ENCODE measurements at places on chromosomes 7 and 10. TPM values are rescaled to one million over a fixed set of nuclear protein-coding genes. Genes with fewer than 3 reads are reported as not detected.

The NXPH1 gene
- total RNA-seq = not detected

The IFIT1B gene
- total RNA-seq = not detected

The SEMA3D gene
- total RNA-seq = 0.19 TPM

The CAMK2B gene
- 4.5 TPM for total RNA-seq

The CUZD1 gene
- not detected for total RNA-seq

The AQP1 gene
- total RNA-seq = 14.2 TPM

The KDM7A gene
- total RNA-seq = 9.4 TPM

The CC2D2B gene
- 0.10 TPM for total RNA-seq

The CDC14C gene
- total RNA-seq = not detected

The HOXA10 gene
- total RNA-seq = not detected

The ARL5B gene
- 7.9 TPM for total RNA-seq

DNA sequence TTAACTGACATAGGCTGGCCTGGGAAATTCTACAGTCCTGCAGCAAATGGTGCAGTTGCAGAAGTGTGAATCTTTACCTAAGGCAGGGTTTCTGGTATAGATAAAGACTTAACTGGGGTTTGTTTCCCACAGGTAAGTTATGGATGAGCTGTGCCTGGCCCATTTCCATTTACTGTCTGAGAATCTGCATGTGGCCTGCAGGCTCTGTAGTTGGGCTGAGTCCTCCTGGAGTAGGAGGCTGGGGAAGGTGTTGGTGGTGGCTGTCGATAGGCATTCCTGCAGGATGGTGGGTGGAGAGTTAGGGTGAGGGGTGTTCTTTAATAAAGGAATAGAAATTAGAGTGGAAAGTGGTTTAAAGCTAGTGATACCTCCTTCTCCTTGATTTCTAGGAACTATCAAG is 193.5 kb downstream of the AUTS2 start:
- H3K27me3 ChIP-seq = no peaks in the 10 kb centered on the region
- H3K36me3 ChIP-seq = no peaks in the 10 kb centered on the region
- no peak for DNase-seq
- H3K27ac ChIP-seq = no peak overlapping the region
- no peaks in the 10 kb centered on the region for H3K4me1 ChIP-seq
- H3K4me3 ChIP-seq = no peak overlapping the region

GRCh38 chr10:112619556-112619955 is 172.5 kb downstream of the VTI1A start:
- no peak for DNase-seq
- H3K27me3 ChIP-seq = no peaks in the 10 kb centered on the region
- H3K27ac ChIP-seq = no peak overlapping the region
- H3K4me1 ChIP-seq = no peaks in the 10 kb centered on the region
- H3K36me3 ChIP-seq = no peaks in the 10 kb centered on the region

DNA sequence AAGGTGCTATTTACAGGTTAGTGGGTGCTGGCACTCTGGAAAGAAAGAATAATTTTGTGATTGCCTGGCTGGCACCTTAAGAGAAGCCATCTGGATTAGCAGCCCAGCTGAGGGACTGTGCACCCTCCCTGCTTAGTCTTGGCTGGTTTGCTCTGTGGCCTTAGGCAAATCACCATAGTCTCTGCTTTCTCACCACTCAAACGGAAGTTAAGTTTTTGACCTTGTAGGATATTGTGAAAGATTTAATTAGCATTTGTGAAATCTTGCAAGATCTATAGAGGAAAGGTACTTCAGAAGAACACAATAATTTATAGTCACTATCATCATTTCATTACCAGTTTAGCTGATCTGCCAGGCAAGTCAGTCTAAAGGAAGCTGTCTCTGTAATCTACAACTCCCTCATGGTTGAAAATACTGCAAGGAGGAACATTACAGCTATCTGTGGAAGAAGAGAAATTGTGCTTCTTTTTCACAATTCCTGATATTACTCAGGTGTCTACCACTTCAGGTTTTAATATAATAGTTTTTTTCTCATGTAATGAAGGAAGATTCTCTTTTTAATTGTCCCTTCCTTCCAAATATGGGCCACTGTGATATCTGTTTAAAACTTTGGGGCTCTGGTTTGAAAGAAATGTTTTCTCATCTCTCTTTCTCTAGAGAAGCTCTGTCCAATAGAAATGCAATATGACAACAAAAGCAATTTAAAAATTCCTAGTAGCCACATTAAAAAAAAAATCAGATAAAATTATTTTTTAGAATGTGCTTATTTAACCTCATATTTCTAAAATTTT is 219.6 kb downstream of the PTEN start:
- peaks cover 55% of the 10 kb centered on the region for H3K4me1 ChIP-seq
- no peak overlapping the region for H3K27ac ChIP-seq
- H3K36me3 ChIP-seq = no peaks in the 10 kb centered on the region

DNA sequence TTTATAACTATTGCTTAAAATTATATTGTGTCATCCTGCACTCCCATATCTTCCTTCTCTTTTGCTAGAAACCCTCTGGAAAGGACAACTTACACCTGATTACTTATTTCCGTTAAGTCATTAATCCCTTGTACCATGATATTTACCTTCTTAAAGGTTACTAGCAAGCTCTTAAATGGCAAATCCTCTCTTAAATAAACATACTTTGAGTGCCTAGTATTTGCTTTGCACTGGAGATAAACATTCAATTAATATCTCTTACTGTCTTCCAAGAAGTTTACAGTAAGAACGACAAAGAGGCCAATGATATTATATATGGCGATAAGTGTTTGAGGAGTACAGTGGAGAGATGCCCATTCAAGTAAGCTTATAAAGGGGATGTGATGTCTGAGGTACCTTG is 278.3 kb downstream of the HGF start:
- no peak overlapping the region for H3K27ac ChIP-seq
- H3K27me3 ChIP-seq = no peaks in the 10 kb centered on the region
- no peak overlapping the region for H3K4me3 ChIP-seq

DNA sequence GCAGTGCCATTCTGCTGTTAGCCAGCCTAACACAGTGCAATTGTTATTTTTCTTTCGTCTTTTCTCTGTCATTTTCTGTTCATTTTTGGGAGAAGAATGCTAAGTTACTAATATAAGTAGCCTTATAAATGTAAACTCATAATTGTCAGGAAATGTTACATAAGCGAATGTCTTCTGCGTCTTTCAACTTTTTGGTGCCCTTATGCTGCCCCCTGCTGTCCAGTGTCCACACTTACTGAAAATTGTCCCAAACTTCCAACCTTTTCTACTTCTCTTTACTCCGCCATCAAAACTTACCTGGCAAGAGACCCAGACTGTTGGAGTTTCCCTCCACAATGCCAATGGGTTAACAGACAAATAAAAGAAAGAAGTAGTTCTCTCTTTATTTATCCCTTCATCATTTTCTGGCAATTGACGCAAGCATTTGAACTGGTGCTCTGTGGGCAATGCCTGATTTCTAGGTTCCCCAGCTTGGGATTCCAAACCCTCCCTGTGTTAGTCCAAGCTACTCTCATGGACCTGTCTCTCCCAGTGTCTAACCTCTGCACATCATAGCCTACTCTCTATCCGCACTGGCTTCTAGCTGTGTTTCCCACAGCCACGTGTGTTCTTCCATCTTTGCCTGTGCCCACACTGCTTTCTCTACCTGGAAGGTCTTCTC is 21.0 kb upstream of the EPC1 start:
- H3K4me1 ChIP-seq = no peaks in the 10 kb centered on the region
- DNase-seq = peak; percentile 60
- no peak overlapping the region for H3K27ac ChIP-seq
- no peak overlapping the region for H3K4me3 ChIP-seq
- H3K27me3 ChIP-seq = no peaks in the 10 kb centered on the region

- H3K4me3 ChIP-seq = no peak overlapping the region
- no peaks in the 10 kb centered on the region for H3K36me3 ChIP-seq
- no peaks in the 10 kb centered on the region for H3K27me3 ChIP-seq
- no peak for DNase-seq
Observed at GRCh38 chr10:104334561-104334960, 3.7 kb downstream of the ITPRIP start.

GRCh38 chr7:71615017-71615416 is 483.1 kb downstream of the GALNT17 start:
- no peak for DNase-seq
- no peak overlapping the region for H3K4me3 ChIP-seq
- H3K27me3 ChIP-seq = no peaks in the 10 kb centered on the region
- no peaks in the 10 kb centered on the region for H3K36me3 ChIP-seq
- no peak overlapping the region for H3K27ac ChIP-seq
- no peaks in the 10 kb centered on the region for H3K4me1 ChIP-seq

GRCh38 chr10:36173364-36173763 is 531.3 kb upstream of the FZD8 start:
- no peaks in the 10 kb centered on the region for H3K4me1 ChIP-seq
- no peaks in the 10 kb centered on the region for H3K36me3 ChIP-seq
- H3K27me3 ChIP-seq = no peaks in the 10 kb centered on the region
- no peak overlapping the region for H3K27ac ChIP-seq

- no peaks in the 10 kb centered on the region for H3K36me3 ChIP-seq
- H3K4me1 ChIP-seq = no peaks in the 10 kb centered on the region
- no peaks in the 10 kb centered on the region for H3K27me3 ChIP-seq
- no peak overlapping the region for H3K4me3 ChIP-seq
- DNase-seq = no peak
- H3K27ac ChIP-seq = no peak overlapping the region
Observed at GRCh38 chr10:22978918-22979317, 51.1 kb downstream of the ARMC3 start.

- H3K4me1 ChIP-seq = no peaks in the 10 kb centered on the region
- H3K4me3 ChIP-seq = no peak overlapping the region
- DNase-seq = no peak
- H3K27ac ChIP-seq = no peak overlapping the region
- no peaks in the 10 kb centered on the region for H3K36me3 ChIP-seq
- no peaks in the 10 kb centered on the region for H3K27me3 ChIP-seq
Observed at GRCh38 chr7:49324707-49325106, 400.4 kb downstream of the CDC14C start.

GRCh38 chr10:44344727-44345126 is 40.2 kb downstream of the CXCL12 start:
- H3K4me1 ChIP-seq = no peaks in the 10 kb centered on the region
- no peaks in the 10 kb centered on the region for H3K36me3 ChIP-seq
- no peak for DNase-seq
- H3K4me3 ChIP-seq = no peak overlapping the region
- no peaks in the 10 kb centered on the region for H3K27me3 ChIP-seq

DNA sequence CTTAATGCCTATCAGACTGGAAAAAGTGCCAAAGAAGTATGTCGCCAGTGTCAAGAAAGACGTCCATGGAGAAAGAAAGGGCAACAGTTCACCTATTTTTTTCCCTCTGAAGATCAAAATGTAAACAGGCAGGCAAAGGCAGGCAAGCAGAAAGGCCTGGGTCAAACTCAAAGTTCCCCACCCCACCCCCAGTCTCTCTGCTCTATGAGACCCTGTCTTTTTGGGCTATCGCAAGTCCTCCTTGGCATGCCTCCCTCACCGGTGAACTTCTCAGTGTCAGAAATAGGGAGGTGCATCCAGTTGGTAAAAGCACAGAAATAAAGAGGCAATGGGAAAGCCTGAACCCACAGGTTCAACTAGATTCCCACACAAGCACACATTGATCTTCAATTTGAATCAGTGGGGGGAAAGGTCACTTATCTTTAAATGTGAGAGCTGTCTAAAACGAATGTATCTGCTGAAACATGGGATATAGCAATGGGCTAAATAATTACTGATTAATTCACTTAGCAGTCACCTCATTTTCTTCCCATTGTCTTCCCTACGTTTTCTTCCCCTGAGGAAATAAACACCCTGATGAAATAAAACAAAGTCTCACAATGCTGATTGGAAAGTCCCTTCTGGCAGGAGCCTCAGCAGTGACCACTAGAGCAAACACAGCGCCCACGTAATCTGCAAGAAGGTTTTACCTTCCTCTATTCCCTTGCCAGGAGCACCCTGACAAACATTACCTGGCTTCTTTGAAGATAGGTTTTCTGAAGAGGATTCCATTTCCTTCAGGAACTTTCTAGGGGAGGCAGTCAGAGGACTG is 31.1 kb downstream of the JAZF1 start:
- peaks cover 35% of the 10 kb centered on the region for H3K4me1 ChIP-seq
- H3K27me3 ChIP-seq = no peaks in the 10 kb centered on the region
- H3K4me3 ChIP-seq = no peak overlapping the region
- peak; percentile 57 for DNase-seq
- peak overlapping the region; percentile 44 for H3K27ac ChIP-seq

- no peak overlapping the region for H3K27ac ChIP-seq
- H3K4me1 ChIP-seq = no peaks in the 10 kb centered on the region
- H3K36me3 ChIP-seq = no peaks in the 10 kb centered on the region
- DNase-seq = no peak
- H3K27me3 ChIP-seq = no peaks in the 10 kb centered on the region
Observed at GRCh38 chr7:117619681-117620080, 139.9 kb downstream of the CFTR start.

GRCh38 chr7:94420328-94420727 is 25.6 kb downstream of the COL1A2 start:
- H3K27me3 ChIP-seq = no peaks in the 10 kb centered on the region
- no peak for DNase-seq
- H3K4me1 ChIP-seq = no peaks in the 10 kb centered on the region
- no peak overlapping the region for H3K4me3 ChIP-seq

DNA sequence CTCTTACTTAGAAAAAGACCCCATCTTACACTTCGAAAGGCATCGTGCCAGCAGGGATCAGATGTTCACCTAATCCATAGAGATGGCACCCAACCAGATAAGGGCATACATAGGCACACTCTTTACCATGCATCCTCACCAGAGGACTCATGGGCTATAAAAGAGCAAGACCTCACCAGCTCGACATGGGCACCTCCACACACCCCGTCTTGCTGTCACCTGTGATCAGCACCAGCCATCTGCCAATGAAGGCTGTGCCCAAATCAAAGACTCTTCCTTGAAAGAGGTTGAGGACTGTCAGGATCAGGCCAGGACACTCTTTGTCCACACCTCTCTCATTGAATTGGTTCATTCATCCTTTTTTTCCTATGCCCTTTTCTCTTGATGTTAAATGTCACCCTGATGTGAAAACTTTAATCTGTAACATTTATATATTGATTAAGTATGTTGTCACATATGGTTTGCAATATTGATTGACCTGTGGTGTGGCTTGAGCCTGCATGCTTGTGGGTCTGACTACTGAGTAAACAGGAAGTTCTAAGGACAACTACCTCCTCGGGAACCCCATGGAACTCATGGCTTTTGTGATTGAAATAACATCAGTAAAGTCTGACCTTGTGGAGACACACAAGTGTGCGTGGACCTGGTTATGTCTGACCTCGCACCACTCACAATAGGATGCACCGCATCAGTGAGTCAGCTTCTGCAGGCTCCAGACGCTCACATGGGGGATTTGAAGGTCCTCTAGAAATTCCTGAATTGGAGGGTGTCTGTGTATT is 75.5 kb downstream of the HTR5A start:
- no peak overlapping the region for H3K4me3 ChIP-seq
- H3K27ac ChIP-seq = no peak overlapping the region
- no peak for DNase-seq
- no peaks in the 10 kb centered on the region for H3K36me3 ChIP-seq
- no peaks in the 10 kb centered on the region for H3K4me1 ChIP-seq

Data from right lobe of liver (tissue), 6 donors.